Midbrain (tissue), 1 donor: ENCODE measurements at places on chromosomes 4 and X.

- peak; percentile 7 for DNase-seq
Observed at GRCh38 chrX:50680990-50681389, 133.0 kb downstream of the SHROOM4 start.

DNA sequence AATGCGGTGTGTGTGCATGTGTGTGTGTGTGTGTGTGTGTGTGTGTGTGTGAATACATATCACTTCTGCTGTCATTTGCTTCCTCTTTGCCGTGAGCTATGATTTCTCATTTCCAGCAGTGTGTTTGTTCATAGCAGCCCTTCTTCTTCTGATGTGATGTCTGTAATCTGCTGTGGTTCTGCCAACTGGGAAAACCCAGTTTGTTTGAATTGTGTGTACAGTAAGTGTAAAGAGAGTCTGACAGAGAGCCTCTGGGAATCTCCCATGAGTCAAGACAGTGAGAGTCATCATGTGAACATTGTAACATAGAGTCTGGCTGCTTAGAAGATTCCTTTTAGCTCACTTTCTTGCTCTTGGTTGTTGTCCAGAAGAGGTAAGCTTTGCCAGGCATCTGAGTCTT is 8.4 kb upstream of the NWD2 start:
- DNase-seq, result no peak

- no peak for DNase-seq
Observed at GRCh38 chr4:340011-340410, 2.4 kb downstream of the ZNF141 start.

DNA sequence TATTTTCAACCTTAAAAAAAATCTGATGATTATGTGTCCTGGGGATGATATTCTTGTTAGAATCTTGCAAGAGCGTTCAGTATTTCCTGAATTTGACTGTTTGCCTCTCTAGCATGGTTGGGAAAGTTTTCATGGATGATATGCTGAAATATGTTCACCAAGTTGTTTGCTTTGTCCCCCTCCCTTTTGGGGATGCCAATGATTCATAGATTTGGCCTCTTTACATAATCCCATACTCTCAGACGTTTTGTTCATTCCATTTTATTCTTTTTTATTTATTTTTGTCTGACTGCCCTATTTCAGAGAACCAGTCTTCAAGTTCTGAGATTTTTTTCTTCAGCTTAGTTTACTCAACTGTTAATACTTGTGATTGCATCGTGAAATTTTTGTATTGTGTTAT is 415.1 kb downstream of the FAM47B start:
- DNase-seq, result no peak

- no peak for DNase-seq
Observed at GRCh38 chrX:3176439-3176820, 135.2 kb downstream of the ARSF start.

DNA sequence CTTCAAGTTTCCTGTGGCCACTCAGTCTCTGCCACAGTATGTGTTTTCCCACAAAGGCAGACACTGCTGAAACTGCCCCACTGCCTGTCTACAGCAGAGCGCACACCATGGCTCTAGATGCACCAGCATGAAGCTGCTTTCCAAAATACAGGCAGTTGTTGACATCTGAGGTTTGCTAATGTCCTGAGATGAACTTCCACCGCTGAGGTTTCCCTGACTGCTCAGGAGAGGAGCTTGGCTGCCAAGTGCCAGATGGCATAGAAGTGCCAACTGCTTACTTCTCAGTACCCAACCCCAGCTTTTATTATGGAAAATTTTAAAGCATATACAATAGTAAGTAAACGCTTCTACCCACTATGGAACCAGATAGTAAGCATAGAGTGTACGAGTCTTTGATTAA is 61.0 kb upstream of the EXOC1L start:
- no peak for DNase-seq

GRCh38 chr4:16199093-16199492 is 27.2 kb downstream of the TAPT1 start:
- peak; percentile 19 for DNase-seq

- no peak for DNase-seq
Observed at GRCh38 chr4:153931804-153932203, 142.9 kb upstream of the SFRP2 start.

DNA sequence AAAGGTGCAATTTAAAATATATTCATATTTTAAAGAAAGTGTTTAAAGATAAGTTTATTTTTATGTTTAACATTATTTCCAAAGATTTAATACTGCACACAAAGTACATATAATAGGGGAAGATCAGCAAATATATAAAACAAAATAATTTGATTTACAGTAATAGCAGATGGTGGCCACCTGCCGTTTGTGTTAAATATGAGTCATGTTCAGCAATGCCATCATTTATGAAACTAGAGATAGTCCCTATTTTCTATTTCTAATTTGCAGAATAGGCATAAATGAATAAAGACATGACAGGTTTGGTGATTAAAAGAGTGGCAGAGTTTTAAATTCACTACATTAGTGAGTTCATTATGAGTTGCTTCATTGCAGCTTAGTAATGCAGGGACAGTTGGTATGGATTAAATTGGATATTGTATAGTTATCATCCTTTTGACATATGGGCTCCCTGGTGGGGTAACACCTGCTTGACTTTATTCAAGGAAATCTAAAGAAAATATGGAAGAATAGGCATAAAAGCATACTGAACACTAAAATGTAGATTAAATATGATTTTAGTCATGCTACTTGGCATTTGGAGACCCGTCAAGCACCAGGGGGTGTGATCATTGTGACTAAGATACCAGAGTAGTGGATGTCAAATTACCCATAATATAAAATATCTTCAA is 78.8 kb upstream of the BANK1 start:
- DNase-seq, result no peak

DNA sequence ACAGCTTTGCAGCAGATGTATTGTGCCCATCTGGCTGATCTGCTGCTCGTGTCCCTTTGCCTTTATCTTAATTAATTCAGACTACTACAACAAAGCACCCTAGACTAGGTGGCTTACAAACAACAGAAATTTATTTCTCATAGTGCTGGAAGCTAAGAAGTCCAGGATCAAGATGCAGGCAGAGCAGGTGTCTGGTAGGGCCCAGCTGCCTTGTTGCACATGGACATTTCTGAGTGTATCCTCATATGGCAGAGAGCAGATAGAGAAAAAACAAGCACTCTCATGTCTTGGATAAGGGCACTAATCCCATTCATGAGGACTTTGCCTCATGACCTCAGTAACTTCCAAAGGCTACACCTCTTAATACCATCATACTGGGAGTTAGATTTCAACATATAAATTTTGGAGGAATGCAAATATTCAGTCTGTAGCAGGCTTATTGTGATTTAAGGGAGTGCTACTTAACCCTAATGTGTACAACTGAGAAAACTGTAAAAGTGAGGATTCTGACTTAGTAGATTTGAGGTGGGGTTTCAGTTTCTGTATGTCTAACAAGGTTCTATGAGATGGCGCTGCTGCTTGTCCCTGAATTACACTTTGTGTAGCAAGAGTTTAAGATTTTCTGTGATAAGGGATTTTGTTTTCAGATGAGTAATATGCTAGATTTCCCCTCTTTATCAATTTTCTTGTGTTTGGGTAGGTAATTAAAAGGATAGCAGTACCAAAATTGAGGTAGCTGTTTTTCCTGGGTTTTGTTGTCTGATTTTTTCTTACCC is 473.2 kb upstream of the TECRL start:
- DNase-seq, result no peak

DNA sequence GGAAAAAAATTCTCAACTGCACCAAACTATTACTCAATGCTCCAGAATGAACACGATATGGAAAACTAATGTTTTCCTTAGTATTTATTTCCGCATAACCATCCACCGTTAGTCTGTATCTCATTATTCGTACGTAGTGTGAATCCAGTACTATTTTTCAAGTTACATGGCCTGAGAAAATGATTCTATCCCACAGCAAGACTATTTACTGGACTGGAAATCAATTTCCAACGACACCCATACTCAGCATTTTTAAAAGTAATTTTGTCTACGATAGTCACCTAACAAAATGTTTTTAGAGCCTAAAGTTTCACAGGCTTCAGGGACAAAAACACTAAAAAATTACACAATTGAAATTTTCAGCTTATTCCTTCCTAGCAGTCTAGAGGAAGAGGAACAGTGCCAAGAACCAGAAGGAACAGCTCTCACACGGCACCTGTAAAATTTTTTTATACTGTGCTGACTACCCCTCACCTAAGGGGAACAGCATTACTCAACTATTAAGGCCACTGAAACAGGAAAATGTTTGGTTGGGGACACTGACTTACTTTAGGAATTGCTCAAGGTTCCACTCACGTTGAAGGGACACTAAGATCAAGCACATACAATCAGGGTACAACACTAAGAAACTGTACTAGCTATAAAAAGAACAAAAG is 9.6 kb downstream of the UBE2D3 start:
- no peak for DNase-seq

- no peak for DNase-seq
Observed at GRCh38 chrX:136387951-136388502, 87.3 kb downstream of the ADGRG4 start.

DNA sequence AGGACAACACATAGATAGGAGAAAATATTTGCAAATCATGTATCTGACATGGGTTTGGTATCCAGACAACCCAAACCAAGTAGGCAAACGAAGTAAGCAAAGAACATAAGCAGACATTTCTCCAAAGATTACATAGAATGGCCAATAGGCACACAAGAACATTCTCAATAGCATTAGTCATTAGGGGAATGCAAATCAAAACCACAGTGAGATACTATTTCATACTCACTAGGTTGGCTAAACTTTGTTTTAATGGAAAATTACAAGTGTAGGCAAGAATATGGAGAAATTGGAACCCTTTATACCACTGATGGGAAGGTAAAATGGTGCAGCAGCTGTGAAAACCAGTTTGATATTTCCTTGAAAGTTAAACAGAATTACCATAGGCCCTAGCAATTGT is 74.7 kb downstream of the CHRNA9 start:
- no peak for DNase-seq

GRCh38 chrX:72276478-72276953 is 532 bp downstream of the RPS4X start:
- no peak for DNase-seq

DNA sequence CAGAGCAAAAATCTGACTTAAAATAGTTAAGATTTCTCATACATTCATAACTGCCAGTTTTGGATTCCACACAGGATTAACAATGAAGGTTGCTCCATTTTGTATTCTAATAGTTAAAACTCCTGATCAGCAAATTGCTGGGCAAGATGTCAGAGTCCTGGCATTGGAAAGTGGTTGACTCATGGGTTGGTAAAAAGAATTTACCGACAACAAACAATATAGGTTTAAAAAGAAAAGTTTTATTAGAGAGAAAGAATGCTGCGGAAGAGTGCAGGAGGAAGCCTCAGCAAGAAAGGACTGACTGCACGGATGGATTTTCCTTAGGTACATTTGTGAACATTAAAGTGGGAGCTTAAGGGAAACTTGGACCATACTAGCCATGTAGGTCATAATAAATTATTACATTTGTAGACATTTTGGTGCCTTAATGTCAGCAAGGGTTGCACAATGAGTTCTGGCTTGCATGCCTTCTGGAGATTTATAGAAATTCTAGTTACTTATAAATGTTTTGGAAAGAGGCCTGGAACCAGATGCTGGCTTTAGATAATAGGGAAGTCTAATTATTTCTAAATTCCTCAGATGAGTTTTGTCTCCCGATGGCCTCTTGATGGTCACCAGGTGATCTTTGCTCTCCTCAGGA is 25.4 kb upstream of the IL2 start:
- no peak for DNase-seq

DNA sequence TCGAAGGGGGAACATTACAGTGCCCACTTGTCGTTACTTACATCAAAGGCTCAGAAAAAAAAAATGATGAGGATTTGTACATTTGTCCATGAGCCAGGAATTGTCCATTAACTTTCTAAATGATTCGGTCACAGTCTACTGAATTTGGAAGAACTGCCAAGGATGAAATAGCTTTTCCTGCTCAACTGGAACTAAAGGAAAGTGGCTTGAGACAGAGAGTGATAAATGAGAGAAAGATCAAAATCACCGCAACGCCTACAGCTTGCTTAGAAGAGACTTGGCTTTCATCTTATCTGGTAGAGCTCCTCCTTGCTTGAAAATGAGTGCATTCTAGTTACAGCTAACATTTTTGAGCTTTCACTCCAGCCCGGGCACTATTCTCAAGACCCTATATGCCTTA is 55.5 kb upstream of the ADGRG2 start:
- no peak for DNase-seq

- no peak for DNase-seq
Observed at GRCh38 chr4:6461301-6462165, 10.9 kb downstream of the PPP2R2C start.

DNA sequence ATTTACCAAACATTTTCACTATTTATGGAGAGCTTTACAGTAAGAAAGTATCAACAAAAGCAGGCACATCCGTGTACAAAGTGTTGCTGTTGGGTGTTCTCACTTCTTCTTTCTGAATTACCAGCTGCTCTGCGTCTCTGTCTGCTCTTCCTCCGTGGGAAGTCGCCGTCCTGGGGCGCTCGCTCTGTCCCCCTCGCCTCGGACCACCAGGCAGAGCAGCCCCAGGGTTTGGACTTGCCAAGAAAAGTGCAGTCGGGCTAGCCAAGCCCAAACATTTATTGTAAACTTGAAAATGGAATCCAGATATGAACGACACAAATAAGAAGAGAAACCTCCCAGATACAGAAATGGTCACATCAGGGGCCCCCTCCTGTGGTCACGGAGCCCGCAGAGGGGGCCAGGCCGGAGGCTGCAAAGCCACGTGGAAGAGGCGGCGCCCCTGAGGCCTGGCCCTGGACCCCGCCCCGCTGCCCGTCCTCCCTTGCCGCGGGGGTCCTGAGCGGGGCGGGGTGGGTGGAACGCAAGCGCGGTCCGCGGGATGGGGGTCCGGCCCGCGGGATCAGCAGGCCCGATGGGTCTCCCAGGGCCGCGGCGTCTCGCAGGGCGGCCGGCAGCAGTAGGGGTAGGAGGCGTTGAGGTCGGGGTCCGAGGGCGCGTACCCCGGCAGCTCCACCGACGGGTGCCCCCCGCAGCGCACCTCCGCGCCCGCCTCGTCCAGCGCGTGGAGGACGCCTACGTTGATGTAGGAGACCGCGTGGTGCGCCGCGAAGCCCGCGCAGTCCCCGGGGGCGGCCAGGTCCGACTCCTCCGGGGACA is 1.5 kb downstream of the TMEM271 start:
- no peak for DNase-seq

- DNase-seq, result no peak
Observed at GRCh38 chr4:146255463-146255862, 41.1 kb downstream of the REELD1 start.

- DNase-seq, result no peak
Observed at GRCh38 chrX:63746278-63746677, 38.7 kb downstream of the ARHGEF9 start.

GRCh38 chr4:156456830-156457229 is 503.2 kb upstream of the CTSO start:
- no peak for DNase-seq

DNA sequence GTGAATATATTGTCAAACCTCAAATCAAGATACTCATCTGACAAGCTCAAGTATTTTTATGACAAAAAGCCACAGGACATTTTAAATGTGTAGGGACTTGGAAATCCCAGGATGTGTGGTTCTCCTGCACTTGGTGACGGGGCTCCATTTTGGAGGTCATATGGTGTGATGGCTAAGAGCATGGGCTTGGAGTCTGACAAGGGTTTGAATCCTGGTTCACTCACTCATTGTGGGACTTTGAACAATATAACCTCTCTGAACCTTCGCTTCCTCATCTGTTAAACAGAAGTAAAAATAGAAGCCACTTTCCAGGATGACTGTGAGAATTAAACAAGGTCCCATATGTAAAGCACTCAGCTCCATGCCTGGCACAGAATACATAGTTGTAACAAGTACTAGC is 99.6 kb downstream of the SMIM20 start:
- DNase-seq, result no peak

GRCh38 chr4:89303177-89303576 is 4.4 kb downstream of the GPRIN3 start:
- DNase-seq, result no peak
